PC-3 (cell line): ENCODE measurements at places on chromosomes 1 and 21. TPM values are rescaled to one million over a fixed set of nuclear protein-coding genes. Genes with fewer than 3 reads are reported as not detected.

DNA sequence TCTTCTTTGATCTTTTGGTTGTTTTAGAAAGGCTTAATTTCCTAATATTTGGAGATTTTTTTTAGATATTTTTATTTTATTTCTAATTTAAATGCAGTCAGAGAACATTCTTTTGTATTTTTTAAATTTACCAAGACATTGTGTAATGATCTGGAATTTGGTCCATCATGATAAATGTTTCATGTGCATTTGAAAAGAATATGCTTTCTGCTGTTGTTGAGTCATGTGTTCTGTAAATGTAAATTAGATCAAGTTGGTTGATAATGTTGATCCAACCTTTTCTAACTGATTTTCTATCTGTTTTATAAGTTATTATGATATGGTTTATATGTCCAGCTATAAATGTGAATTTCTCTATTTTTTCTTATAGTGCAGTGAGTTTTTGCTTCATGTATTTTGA, 19.8 kb downstream of the UTS2 start:
- H3K4me1 ChIP-seq: no peaks in the 10 kb centered on the region
- H3K4me3 ChIP-seq: no peak overlapping the region
- H3K27ac ChIP-seq: no peak overlapping the region
- DNase-seq: no peak

GRCh38 chr1:30704765-30705509, 18.4 kb downstream of the MATN1 start:
- no peak overlapping the region for H3K27ac ChIP-seq
- no peak for DNase-seq
- H3K36me3 ChIP-seq: no peaks in the 10 kb centered on the region
- H3K4me1 ChIP-seq: no peaks in the 10 kb centered on the region
- H3K4me3 ChIP-seq: no peak overlapping the region
- H3K27me3 ChIP-seq: 0 out of 2 replicates have a peak, but pooled peaks cover 3% of the 10 kb centered on the region

SPRR2B gene
- total RNA-seq: not detected in 2 replicates

MCOLN3 gene
- 1.2 and 2.4 TPM in 2 replicates for total RNA-seq

MXRA8 gene
- total RNA-seq: 25.3 and 29.0 TPM in 2 replicates
